ENCODE measurements at places on chromosomes 2 and 18.

GRCh38 chr2:11683476-11683875, 13.5 kb upstream of the NTSR2 start:
- DNase-seq: no peak

- DNase-seq: no peak
Measured at GRCh38 chr18:49572611-49573345, 10.9 kb downstream of the LIPG start.

GRCh38 chr2:70003093-70003830, 41.8 kb upstream of the ASPRV1 start:
- no peak for DNase-seq

GRCh38 chr2:100702438-100703109, 117.4 kb upstream of the NPAS2 start:
- no peak for DNase-seq

DNA sequence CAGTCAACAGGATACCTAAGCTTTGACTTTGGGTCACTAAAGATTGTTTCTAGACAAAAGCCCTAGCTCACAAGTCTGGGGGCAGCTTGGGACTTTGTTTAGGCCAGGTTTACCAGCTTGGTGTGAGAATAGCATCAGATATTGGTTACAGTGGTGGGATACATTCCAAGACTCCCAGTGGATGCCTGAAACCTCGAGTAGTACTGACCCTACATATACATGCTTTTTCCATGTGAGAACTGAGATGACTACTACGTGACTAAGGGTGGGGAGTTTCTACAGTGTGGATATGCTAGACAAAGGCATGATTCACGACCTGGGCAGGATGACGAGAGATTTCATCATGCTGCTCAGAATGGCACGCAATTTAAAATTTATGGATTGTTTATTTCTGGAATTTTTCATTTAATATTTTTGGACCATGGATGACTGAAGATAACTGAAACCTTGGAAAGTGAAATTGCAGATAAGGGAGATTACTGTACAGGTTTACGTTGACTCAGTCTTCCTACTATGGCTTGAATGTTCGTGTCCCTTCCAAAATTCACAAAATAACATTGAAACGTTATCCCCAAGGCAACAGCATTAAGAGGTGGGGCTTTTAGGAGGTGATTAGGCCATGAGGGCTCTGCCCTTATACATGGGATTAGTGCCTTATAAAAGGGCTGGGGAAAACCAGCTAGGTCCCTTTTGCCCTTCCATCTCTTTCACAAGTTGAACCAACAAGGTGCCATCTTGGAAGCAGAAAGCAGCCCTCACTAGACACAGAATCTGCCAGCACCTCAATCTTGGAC, 50.2 kb upstream of the CTAGE1 start:
- peak; percentile 84 for DNase-seq

DNA sequence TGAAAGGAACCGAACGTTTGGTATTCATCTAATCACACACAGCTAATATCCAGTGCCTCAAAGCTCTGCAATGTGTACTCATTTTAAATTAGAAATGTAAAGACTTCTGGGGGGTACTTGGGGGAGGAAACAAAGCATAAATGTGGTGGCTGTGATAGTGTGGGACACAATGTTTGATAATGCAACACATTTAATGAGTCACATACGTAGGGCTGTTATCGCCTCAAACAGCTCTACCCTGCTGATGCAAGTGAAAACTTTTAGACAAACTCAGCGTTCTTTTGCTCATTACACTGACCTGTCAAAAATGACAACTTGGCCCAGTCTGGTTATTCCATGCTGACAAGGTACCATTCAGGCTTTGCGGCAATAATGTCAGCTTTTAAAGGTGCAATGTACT, 1227.1 kb upstream of the CELF4 start:
- no peak for DNase-seq
